Skeletal muscle cell (primary cell): ENCODE measurements at places on chromosomes 2 and 18.

DNA sequence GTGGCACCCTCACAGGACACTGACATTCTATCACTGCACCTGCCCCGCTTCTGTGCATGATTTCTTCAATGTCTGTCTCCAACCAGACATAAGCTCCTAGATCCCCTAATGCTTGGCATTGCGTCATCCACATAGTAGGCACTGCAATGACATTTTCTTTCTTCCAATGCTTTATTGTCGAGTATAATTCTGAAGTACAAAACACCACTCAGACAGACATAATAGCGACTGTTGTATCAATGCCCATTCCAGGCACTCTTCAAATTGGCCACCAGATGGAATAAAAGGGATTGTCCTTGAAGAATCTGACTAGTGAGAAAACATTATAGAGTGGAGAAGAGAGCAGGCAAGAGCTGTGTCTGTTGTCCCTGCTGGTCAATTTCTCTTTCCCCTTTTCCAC, 89.0 kb downstream of the LPIN1 start:
- DNase-seq, result no peak

DNA sequence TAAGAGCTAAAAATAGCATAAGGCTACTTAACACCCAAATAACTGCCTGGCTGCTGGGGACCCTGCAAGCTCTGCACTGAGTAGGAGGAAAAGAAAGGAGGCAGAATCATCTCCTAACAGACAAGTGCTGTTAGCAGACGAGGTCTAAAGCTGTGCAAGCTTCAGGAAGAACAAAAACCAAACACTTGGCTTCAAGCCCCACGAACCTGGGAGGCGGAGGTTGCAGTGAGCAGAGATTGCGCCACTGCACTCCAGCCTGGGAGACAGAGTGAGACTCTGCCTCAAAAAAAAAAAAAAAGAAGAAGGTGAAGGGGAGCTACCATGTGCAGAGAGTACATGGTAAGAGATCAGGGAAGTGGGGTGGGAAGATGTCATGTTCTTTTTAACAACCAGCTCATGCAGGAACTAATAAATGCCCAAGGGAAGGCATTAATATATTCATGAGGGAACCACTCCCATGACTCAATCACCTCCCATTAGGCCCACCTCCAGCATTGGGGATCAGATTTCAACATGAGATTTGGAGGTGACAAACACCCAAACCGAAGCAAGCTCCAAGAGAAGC, 28.8 kb upstream of the INO80C start:
- DNase-seq, result no peak

- no peak for DNase-seq
These were observed 5.4 kb downstream of the TTLL4 start for GRCh38 chr2:218716070-218716469.

DNA sequence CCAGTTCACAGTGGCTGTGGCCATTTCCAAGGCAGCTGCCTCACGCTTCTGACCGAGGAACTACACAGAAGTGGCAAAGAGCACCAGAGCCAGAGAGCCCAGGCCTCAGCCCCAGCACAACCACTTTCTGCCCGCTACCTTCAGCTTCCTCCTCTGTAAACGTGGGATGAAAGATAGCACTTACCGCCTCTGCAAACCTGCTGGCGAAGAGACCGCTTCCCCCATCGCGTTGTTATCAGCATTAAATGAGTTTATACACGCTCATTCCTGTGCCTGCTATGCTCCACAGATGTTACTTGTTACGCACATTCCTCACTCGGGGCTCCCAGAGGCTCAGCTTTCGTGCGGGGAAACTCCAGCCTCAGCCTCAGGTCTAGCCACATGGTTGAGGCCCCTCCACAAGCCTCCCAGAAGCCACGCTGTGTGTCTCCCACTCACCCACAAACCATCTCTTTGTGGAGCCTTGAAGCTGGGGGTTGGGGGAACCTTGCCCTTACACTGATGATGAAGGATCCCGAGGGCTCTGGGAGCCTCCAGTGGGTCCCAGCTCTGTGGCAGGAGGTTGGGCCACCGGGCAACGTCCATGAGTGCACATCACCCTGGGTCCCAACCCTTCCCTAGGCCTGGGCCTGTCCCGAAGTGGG, 63.3 kb upstream of the SMAD7 start:
- DNase-seq, result no peak

DNA sequence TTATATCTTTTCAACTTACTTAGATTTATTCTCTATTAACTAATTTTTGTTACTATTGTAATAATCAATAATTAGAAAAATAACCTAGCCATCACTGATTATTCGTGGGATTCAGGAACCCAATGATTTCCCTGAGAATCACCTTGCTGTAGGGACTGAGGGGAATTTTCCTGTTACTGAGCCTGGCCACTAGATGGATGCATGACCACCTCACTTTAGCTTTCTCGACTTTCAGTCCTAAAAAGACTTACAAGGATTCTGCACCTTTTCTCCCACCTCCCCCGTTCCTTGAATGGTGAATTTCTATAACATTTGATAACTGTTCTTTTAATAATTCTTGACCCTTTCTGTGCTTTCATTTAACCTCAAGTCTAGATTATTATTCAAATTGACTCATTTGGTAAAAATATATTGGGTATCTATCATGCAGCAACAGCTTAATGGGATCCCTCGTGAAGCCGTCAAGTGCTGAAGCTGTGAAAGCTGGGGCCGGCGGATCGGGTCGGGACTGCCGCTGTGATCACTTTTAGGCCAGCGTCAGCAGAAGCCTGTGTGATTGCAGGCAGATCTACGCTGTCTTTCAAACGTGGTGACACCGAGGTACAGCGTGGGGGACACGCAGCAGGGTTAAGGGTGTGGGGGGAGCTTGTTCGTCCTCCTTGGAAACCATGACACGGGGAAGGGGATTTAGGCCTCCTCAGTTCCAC, 38.8 kb upstream of the TMEM18 start:
- DNase-seq, result no peak

- DNase-seq, result no peak
These were observed 510.3 kb upstream of the LINC00305 start for GRCh38 chr18:64659196-64659595.

GRCh38 chr2:25295621-25296020, 46.1 kb downstream of the DNMT3A start:
- DNase-seq, result no peak

DNA sequence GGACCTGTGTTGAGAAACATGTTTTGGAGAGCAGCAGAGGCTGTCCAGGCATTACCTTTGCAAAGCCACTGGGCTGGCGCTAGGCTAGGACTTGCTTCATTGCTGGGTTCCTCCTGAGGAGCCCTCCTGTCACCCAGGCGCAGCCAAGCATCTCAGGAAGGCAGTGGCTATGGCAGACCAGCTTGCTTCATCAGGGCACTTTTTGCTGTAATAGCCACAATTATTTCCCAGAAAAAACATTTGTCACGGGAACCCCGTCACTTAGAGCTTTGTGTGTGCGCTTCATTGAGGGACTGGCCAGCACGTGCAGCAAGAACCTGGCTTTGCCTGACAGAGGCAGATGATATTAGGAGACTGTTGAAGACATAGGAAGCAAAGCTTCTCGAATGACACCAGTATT, 36.4 kb downstream of the SLC20A1 start:
- DNase-seq, result no peak

- no peak for DNase-seq
These were observed 26.1 kb upstream of the SALL3 start for GRCh38 chr18:78953566-78953965.

DNA sequence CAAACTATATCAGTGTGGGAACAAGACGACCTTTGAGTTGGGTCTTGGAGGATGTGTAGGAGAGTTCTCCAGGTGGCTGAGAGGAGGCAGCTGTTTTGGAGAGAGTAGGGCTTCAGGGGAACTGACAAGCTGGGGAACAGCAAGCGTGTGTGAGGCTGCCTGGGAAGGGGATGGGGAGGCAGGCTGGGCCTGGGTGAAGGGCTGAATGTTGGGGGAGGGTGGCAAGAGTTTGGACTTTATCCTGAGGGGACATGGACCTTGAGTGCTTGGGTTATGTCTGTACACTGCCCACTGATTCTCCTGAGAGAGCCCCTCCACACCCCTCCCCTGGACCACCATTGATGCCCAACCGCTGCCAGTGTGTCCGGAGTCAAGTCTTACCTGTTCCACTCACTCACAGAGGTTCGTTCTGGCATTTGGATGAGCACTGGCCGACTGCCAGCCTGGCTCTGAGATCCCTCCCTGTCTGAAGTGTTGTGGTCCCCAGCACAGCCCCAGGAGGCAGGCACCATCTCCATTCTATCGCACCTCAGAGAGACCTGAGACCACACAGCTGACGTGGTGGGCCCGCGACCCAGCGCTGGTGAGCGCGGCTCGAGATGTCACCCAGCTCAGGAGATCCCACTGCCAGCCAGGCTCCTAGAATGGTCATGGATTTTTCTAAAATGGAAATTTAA, 59.5 kb downstream of the DCDC2C start:
- no peak for DNase-seq

GRCh38 chr2:196399722-196400691, 228.6 kb upstream of the STK17B start:
- peak; percentile 88 for DNase-seq

GRCh38 chr2:42804338-42804737, 12.0 kb upstream of the HAAO start:
- peak; percentile 80 for DNase-seq

GRCh38 chr2:7609974-7610373, 692.8 kb downstream of the RNF144A start:
- DNase-seq, result no peak

DNA sequence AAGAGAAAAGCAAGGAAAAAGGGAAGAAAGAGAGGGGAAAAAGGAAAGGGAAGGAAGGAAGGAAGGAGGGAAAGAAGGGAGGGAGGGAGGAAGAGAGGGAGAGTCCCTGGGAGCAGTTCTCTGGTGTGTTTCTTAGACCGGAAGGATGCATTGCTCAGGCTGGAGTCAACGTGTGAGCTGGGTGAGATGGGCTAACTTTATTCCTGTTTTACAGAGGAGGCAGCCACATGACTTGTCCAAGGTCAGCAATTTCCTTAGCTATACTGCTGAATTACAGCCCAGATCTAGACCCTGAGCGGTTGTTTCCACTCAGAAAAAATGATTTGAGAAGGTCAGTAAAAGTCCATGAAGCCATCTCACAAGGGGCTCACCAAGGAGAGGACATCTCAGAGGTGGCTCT, 86.6 kb upstream of the APCDD1 start:
- DNase-seq, result no peak

DNA sequence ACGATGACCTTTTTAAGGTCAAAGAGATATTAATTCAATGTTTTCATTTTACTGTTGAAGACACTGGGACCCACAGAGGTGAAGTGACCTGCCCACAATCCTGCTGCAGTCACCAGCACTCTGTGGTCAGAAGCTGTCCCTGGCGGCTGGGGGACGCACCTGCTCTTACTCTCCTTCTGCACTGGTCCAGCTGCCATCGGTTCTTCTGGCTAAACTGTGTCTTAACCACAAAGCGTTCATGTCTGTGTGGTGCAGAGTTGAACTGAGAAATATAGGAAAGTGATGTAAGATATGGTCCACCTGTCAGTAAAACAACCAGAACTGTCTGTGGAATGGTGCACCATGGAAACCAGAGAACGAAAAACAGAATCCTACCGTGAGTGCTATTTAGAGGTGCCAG, 44.9 kb upstream of the SMIM21 start:
- peak; percentile 41 for DNase-seq

- no peak for DNase-seq
These were observed 241.6 kb downstream of the PDE11A start for GRCh38 chr2:177830881-177831386.

- DNase-seq, result no peak
These were observed 237.6 kb downstream of the TDRD15 start for GRCh38 chr2:21361384-21361783.

- peak; percentile 34 for DNase-seq
These were observed 359.4 kb upstream of the DSEL start for GRCh38 chr18:67875944-67876343.

DNA sequence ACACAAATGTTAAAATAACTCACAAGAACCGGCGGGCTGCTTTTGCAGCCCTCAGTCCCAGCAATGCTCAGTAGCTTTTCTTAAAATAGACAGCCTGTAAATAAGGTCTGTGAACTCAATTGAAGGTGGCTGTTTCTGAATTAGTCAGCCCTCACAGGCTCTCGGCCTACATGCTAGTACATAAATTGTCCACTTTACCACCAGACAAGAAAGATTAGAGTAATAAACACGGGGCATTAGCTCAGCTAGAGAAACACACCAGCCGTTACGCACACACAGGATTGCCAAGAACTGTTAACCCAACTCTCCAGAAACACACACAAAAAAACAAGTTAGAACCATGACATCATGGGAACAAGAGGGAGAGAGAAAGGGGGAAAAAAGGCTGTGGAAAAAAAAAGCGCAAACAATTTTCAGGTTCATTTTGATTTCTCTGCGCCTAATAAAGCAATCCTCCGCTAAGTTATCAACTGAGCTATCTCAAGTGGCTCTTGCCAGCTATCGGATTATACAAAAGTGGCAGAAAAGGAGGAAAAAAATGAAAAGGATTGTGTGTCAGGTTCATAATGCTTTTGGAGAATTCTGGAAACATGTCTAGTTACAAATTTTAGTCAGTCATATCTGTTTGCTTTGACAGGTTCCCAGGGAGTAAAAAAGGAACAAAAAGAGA, 89.1 kb downstream of the ZEB2 start:
- peak; percentile 72 for DNase-seq

DNA sequence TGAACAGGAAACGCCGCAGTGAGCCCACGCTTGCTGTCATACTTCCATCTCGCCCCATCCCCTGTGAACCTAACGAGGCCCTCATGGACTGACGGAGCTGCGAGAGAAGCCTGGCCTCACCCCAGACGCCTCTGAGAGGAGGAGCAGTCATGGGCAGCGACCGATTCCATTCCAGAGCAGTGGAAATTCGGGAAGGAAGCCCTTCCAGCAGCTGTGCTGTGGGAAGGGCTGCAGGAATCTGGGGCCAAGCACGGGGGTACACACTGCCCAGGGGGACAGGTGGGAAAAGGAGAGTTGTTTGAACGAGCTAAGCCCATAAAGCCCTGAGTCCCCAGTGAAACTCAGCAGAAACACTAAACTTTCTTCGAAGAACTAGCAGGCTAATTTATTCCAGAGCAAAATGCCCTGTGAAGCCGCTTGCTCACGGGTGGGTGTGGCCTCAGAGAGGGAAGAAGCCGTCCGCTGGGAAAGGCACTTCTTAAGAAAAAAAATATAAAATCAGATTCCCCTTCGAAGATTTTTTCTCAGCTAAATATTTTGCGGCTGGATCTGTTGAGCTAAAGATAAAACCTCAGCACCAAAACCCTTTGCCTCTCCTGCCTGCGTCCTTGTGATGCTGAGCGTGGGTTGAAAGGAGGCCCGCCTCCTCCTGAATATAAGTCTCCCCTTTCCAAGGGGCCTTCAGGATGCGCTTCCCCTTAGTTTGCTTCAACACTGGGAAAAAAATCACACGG, 38.2 kb downstream of the ANKMY1 start:
- peak; percentile 12 for DNase-seq

DNA sequence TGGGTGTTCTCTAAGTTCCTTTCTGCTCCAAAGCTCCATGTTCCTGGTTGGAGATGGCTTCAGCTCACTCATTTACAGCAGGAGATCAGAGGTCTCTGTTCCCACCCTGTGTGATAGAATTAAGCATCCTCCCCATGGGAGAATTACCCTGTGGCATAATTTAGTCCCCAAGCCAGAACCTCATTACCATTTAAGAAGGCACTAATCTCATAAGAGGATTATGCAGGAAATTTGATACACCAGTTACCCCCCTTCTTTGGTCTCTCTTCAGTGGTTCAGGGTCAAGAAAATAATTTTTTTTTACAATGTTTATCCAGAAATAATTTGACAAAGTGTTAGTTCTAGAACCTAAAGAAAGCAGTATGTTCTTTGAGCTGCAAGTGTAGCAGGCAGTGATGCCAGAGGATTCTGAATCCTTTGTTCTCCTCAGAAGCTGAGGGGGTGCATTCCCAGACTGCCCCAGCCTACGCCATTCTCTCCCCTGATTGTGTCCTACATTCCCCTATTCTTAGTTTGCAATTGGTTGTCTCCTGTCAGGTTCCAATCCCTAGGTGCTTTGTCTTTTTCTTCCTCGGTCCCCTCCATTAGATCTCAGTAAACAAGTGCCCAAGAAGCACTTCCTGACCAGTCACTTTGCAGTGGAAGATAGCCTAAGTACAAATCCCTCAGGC, 163.6 kb downstream of the PRKCE start:
- no peak for DNase-seq
